NCI-H1436 (cell line): ENCODE measurements at places on chromosomes 4 and X.

DNA sequence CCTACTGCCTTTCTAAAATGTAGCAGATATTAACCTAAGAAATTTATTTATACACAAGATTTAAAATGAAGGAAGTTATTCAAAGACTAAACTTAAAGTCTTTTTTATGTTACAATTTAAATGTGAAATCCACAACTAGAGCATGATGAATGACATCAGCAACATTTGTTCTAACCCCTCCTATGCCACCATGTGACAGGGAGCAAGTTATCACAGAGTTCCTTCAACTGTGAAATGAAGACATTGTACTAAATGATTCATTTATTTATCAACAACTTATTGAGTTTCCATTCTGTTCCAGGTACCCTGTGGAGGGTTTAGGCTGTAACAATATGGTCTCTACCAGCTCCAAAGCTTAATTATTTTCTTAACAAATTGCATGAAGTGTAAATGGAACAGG, 76.9 kb downstream of the SLC39A8 start:
- DNase-seq, result no peak

DNA sequence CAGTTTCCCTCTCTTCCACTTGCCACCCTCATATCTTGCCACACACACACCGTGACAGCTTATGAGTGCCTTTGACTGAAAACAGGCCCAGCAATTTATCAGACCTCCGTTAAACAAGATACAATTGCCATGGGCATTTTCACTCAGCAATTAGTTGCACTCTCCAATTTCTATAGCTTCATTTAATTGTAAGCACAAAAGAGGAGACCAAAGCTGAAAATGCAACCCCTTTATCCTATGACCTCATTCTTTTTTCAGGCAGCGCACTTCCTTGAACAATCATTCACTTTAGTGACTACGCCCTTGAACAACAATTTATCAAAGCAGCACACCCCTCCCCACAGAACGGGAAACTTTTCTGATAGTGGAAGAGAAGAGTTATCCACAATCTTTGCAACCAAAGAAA, 4.1 kb downstream of the POF1B start:
- DNase-seq, result peak; percentile 83

- no peak for DNase-seq
Observed at GRCh38 chr4:105305019-105305836, 158.6 kb downstream of the TET2 start.

- DNase-seq, result no peak
Observed at GRCh38 chrX:148629434-148629833, 129.0 kb downstream of the AFF2 start.

DNA sequence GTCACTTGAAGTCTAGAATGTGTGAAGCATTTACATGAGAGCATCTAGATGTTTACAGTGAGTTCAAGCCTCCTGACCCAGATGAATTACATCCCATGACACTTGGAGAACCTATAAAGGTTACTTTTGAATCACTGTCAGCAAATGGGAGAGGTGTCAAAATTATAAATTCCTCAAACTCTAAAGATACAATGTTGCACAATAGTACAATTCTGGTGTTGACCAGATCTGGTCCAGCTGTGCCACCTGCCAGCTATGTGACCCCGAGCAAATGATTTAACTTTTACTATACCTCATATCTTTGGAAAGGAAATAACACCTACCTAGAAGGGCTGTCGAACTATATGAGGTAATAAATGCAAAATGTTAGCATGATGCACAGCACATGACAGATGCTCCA, 69.8 kb downstream of the JADE1 start:
- no peak for DNase-seq

- DNase-seq, result peak; percentile 86
Observed at GRCh38 chrX:120308558-120308957, 2.7 kb downstream of the TMEM255A start.

GRCh38 chr4:6763330-6763851, 19.1 kb upstream of the KIAA0232 start:
- DNase-seq, result no peak

DNA sequence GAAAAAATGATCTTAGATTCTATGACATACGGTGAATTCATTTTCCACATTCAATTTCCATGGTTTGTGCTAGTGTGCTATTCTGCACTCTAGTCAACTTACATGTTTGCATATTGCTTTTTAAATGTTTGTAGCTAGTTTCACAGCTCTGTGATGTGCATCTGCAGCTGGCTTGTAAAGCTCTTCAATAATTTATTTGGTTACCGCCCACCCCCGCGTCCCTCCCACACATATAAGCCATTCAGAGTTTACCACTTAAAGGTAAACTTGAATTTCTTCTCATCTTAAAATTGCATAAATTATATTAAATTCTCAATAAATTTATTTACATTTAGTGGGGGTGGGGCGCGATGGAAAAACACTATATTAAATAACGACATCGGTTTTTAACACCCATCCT, 291 bp upstream of the NBDY start:
- no peak for DNase-seq

DNA sequence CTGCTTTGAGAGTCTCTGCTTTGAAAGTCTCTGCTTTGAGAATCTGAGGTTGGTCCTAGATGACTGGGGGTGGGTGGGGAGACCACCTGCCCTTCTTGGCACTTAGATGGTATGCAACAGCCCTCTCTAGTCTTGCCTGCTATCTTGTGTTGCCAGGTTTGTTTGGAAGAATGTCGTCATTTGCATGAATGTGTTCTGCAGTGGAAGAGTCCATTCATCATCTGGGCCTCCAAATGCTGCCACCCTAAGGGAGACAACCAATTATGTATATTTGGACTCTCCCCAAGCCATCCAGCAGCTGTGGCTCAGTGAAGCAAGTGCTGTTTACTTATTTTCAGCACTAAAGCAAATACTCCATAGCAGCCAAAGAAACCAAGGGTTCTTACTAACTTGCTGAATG, 44.6 kb upstream of the TRPC5OS start:
- DNase-seq, result no peak

DNA sequence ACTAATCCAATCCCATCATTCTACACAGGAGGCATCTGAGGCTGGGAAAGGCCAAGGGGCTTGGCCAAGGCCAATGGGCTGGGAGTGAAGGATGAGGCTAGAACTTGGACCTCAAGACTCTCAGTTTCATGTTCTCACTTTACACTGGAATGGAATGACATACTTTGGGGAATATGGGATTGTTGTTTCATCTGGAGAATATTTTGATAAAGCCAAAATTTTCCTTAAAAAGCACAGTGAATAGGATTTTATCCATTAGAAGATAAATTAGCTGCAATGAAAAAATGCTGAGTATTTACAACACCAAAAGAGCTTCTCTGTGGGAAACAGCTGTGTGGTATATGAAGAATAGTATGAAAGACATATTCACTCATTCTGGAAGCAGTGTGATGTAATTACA, 29.3 kb downstream of the SMIM20 start:
- DNase-seq, result no peak

DNA sequence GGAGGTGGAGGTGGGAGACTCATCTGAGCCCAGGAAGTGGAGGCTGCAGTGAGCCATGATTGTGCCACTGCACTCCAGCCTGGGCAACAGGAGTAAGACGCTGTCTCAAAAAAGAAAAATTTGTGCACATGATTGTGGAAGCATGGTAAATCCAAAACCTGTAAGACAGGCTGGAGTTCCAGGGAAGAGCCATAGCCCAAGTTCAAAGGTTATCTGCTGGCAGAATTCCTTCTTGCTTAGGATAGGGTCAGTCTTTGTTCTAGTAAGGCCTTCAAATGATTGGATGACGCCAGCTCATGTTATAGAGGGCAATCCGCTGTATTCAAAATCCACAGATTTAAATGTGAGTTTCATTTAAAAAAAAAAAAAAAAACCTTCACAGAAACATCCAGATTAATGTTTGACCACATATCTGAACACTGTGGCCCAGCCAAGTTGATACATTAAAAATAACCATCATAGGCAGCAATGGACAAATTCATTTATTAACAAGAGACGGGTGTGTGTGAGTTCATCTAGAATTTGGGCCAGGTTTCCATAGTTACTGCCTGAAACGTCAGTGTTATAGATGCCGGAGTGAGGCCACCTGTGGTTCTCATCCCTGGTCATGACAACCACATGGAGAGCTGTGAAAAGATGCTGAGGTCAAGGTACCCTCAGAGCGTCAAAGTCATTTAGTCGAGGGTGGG, 35.2 kb upstream of the SLC2A9 start:
- DNase-seq, result no peak

DNA sequence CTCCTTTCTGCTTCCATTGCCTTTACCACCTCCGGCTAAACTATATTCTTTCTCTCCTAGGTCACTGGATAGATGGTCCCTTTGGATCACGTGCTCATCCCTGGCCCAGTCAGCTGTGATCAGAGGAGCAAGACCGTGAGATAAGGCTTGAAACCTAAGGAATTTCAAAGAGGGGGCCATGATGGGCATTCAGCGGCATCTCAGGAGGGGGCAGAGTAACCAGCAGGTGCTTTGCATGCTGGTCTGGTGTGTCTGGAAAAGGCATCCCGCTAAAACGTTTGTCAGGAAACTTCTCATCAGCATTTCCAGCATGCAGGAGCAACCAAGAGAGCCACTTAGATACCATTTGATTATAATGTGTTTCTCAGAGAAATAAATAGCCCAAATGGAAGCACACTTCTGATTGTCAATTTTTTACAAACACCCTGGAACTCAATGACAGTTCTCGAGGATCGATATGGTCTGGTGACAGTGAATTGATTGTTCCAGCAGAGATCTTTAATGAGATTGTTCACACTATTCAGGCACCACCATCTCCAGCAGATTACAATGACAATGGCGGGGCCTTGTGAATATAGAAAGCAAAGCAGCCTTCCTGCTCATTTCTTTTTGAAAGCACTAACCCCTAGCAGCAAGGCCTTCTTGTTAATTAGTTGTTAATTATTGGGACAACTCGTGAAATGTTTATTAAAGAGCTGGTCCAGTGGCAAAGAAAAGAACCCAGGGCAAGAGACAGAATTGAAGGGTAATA, 327.1 kb downstream of the PTTG2 start:
- DNase-seq, result no peak

GRCh38 chrX:49877397-49878101, 1.7 kb upstream of the USP27X start:
- DNase-seq, result no peak

DNA sequence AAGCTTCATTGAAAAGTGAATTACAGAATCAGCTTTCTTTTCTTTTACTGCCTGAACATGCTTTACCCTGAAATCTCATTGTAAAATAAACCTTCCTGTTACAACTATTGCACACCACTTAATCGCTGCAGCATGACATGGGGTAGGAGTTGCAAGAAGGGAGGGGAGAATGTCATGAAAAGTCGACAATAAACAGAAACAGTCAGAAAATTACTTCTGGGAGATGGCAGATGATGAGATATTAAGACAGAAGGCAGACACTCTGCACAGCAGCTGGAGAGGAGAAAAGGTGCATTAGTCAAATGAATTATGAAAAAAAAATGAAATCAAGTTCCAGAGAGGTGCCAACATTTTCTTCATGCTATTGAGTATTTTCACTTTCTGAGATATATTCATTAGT, 287.7 kb downstream of the PCDH7 start:
- no peak for DNase-seq

DNA sequence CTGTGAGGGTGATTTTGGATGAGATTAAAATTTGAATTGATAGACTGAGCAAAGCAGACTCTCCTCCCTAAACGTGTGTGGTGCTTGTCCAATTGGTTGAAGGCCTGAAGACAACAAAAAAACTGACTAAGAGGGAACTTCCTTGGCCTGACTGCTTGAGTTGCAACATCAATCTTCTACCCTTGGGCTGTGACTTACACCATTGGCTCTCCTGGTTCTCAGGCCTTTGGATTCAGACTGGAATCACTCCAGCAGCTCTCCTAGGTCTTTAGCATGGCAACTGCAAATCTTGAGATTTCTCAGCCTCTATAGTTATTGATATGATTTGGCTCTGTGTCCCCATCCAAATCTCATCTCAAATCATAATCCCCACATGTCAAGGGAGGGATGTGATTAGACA, 49.7 kb upstream of the IGFBP7 start:
- DNase-seq, result no peak

- no peak for DNase-seq
Observed at GRCh38 chr4:27692868-27693634, 832.4 kb downstream of the STIM2 start.

DNA sequence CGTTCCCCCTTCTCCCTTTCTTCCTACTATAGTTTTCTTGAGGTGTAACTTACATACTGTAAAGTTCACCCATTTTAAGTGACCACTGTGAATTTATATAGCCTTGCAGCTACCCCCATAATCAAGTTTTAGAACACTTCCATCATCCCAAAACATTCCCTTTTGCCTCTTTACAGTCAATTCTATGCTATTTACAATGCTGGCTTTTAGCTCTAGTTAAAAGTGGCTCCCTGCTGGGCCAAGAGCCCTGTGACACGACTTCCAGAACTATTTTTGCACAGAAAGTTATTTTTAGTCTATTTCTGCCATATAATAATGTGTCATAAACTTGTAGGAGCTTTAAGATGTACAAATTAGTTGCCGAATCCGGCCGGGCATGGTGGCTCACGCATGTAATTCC, 26.9 kb downstream of the MAP7D2 start:
- DNase-seq, result no peak

GRCh38 chr4:2330091-2331042, 68.5 kb upstream of the MXD4 start:
- DNase-seq, result no peak

GRCh38 chr4:139966383-139966782, 187.6 kb downstream of the MAML3 start:
- DNase-seq, result no peak

- no peak for DNase-seq
Observed at GRCh38 chr4:171157462-171158082, 655.6 kb upstream of the GALNTL6 start.

DNA sequence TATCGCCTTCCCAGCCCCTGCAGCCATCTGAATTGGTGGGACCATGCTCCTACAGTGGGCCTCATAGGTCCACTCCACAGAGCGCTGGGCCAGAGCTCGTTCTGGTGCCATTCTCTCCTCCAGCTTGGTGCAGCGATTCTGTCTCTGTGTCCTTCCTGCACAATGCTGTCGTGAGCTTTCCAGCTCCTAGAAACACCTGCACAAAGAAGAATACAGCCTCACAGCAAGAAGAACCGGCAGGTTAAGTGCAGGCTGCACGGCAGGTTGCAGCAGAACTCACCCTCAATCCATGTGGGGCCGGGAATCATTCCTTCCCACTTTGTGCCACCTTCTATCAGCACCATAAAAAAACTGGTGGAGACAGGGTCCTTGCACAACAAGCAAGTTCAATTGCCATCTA, 101.2 kb upstream of the ENPP6 start:
- DNase-seq, result no peak

- DNase-seq, result no peak
Observed at GRCh38 chrX:68658530-68658929, 11.1 kb downstream of the STARD8 start.

GRCh38 chr4:11287055-11287454, 141.6 kb downstream of the HS3ST1 start:
- DNase-seq, result no peak

DNA sequence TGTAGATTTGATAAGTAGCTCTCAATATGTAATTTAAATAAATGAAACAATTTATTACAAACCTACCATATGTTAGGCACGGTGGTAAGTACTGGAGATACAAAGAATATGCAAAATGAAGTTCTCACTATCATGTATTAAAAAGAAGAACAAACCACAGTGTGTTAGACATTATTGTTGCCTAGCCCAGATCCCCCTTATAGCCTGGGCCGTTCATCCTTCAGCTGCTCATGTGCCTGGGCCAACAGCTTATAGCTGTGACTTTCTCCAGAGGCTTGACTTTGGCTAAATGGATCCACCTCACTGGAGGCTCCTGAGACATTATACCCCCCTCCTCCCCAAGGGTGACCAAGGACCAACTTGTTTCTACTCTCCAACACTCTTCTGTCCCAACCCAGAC, 29.8 kb upstream of the CCNG2 start:
- no peak for DNase-seq

GRCh38 chr4:180603791-180604190, 1639.4 kb upstream of the TENM3 start:
- DNase-seq, result no peak
